Heart right ventricle (tissue), 16 donors: ENCODE measurements at places on chromosomes 3 and 15. TPM values are rescaled to one million over a fixed set of nuclear protein-coding genes. Genes with fewer than 3 reads are reported as not detected.
A peak's percentile ranks its signal among the peaks of the same experiment; 100 is the strongest.

DNA sequence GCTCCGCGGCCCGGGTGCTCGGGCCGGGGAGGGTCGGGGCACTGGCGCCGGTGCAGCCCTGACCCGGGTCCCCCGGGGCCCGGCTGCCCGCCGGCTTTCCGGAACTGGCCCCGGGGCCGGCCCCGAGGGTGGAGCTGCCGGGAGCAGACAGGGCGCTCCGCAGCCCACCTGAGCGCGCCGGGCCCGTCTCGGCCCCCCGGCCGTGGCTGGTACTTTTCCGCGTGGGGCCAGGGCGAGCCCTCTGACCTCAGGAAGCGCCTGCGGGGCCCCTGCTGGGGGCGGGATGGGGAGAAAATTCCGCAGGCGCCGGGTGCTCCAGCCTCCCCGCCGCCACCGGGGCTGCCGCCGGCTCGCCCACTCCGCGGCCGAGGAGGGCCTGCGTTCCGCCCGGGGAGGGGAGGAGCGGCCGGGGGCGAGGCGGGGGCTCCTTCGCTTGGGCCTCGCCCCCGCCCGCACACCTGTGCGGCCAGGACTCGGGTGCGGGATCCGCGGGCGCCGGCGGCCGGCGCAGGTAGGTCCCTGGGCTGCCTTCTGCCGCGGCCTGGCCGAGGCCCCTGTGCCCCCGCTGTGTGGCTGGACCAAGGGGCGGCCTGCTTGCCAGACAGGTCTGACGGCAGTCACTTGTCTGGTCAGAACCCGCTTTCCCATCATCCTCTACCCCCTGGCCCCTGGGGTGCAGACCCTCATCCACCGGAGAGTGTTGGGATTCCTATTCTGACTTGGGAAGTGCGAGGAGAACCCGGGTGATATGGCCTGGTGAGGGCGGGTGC is 3.5 kb downstream of the FURIN start:
- DNase-seq = peak; percentile 48

- no peak for DNase-seq
These were observed 60.7 kb downstream of the ANXA2 start for GRCh38 chr15:60337076-60337475.

DNA sequence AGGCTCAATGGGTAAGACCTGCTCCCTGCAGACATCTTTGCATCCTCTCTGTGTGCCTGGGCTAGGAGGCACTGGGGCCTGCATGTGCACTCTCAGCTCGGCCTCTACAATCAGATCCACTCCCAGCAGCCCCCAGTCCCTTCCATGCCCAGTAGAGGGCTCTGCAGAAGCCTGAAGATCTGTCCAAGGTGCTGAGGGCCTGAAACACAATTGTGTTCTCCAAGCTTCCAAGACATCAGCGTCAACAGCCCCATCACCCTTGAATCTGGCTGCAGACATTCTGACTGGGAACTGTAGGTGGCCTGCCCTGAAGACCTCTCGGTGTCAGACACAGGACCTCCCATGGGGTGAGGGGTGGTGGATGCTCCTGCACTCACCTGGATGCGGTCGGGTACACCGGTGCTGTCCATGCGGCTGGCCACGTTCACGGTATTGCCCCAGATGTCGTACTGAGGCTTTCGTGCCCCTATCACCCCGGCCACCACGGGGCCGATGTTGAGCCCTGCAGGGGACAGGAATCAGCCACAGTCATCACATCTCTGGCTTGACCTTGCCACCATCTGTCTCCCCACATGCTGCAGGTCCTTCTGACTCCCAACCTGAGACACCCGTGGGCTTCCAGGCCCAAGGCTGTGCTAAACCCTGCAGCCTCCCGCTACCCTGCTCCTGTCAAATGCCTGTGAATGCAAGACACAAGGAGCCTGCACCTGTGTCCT is 84.7 kb downstream of the SEC22A start:
- DNase-seq = peak; percentile 44

DNA sequence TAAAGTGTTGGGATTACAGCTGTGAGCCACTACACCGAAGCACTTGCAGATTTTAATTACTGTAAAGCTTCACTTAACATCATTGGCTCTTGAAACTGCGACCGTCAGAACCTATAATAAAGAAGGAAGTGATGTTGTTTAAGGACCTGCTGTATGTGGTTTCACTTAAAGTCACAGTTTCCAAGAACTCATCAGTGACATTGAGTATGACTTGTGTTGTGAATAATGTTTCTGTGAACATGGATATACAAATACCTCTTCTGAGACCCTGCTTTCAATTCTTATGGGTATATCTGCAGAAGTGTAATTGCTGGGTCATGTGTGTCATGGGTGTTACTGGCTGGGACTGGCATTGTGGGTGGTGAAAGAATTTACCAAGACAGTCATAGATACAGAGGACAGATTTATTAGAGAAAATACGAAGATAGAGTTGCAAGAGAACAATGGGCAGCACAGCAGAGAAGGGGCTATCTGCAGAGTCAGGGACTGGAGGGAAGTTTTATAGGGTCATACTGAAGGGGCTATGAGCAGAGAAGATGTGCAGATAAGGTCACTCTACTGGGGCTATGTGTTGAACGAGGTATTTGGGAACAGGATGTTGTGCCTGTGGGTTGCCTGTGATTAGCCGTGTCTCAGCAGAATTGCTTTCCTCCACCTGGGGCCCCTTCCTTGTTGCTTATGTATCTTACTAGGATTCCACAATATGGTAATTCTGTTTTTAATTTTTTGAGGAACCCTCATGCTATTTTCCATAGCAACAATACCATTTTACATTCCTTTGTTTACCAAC is 4.5 kb downstream of the NDUFB5 start:
- DNase-seq = no peak

DNA sequence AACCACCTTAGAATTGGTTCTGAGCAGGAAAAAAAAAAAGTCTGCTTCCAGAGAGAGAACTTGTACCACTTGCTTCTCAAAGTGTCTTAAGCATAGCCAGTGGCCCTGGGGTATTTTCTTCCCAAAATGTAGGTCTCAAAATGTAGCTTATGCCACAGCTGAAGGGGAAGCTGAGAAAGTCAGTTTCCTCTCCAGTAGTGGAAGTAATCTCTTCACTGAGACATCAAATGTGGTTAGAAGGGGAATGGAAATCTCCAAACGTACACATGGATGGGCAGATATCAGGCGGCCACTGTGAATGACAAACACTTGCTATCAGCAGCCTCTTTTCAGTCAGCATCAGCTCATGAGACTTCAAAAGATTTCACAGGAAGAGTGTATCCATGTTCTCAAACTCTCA is 841.2 kb downstream of the TUSC7 start:
- no peak for DNase-seq

DNA sequence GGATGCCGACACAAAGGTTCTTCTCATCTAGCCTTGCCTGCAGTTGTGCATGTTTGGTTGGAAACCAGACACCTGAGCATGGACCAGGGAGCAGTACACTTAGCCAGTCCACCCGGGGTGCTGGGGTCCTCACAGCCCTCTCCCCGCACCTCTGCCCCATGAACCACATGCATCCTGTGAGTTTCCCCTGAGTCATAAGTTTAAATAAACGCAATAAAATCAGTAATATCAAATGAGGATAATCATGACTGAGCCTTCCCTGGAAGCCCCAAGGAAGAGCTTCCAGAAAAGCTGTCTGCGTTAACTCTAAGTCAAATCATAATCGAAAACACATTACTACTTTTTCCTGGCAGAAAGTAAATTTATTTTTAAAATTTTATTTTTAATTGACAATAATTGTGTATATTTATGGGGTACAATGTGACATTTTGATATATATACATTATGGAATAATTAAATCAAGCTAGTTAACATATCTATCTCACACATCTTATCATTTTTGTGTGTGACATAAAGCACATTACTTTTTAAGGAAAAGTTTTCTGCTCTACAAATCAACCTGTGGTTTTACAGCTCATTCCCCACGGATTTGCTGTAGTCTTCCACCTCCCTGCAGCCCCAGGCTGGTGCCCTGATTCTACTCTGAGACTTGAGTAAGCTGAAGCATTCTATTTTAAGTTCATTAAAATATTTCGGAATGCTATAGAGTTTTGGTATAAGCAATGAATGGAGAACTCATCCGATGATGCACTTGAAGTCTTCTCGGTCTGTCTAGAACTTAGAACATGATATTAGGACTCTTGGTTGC is 166.0 kb upstream of the EIF1B start:
- DNase-seq = no peak

- DNase-seq = no peak
These were observed 326.9 kb upstream of the DNAJC19 start for GRCh38 chr3:181316482-181316881.

DNA sequence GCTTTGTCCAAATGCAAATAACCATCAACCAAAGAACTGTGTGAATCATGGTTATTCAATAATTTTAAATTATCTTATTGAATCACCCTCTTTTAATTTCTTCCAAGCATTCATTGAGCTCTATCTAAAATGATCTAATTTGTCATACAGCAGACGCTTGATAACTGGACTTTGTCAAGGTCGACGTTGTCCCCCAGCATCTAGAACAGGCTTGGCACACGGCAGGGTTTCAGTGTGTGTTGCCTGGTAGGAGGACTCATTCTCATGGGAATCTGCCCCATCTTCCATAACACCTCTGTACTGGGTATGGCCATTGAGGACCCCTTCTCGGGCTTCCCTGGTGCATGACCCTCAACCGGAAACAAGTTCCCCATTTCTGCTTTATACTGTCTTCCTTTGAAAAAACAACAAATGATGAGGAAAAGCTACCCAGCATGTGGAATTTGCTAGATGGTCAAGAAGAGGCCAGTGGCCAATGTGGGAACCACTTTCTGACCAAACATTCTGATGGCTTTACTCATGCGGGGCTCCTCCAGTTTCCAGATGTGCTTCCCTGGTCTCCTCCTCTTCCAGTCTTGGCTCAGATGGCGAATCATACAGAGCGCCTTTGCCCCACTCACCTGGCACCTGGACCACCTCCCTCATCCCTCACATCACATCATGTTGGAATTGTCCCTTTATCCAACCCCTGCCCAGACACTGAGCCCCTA is 41.7 kb upstream of the SEC22A start:
- DNase-seq = no peak

DNA sequence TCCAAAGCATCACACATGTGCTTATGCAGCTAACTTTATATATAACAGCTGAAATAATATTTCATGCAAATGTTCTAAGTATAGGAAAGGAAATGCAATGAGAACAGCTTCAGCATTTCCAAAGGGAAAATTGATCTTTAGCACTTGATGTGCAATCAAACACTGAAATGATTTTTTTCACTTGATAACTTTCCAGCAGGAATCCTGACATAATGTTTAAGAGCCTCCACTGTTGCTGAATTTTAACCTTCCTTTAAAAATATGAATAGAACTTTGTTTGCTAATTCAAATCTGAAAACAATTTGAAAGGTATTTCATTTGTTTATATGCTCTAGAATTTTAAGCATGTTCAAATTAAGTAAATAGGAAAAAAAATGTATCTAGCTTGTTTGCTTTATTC is 96.9 kb upstream of the STRIT1 start:
- DNase-seq = no peak

DNA sequence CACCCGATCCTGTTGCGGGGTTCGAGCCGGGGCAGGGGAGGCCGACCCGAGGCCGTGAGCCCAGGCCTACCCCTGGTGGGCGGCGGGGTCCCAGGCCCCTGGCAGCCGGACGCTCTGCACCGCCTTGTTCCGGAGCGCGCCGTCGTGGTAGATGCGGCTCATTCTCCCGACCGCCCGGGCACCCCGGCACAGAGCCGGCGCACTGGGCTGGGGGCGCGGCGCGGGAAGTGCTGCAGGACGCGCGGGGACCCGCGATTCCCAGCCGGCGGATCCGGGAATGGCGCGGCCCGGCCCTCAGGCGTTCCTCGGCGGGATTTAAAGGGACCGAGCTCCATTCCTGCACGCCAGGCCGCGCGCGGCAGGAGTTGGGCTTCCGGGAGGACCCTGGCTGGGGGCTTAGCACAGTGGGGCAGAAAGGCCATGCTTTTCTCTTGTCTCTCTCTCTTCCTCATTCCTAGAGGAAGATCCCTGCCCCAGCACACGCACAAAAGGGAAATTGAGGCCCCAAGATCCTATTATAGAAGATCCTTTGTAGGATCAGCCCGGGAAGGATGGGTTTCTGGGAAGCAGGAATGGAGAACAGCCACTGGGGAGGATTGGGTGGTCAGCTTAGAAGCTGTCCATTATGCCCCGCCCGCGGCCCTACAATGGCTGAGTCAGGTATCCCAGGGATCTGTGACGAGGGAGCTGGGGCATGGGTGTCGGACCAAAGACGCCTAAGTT is at the start of gene ARPIN:
Gene ARPIN (minus strand): TSS at position 279 of the 723 bp plus-strand sequence. CDS start 117 bp downstream, at position 162.
- DNase-seq = peak; percentile 72

GRCh38 chr15:23760024-23760423 is 72.9 kb upstream of the NDN start:
- DNase-seq = no peak

DNA sequence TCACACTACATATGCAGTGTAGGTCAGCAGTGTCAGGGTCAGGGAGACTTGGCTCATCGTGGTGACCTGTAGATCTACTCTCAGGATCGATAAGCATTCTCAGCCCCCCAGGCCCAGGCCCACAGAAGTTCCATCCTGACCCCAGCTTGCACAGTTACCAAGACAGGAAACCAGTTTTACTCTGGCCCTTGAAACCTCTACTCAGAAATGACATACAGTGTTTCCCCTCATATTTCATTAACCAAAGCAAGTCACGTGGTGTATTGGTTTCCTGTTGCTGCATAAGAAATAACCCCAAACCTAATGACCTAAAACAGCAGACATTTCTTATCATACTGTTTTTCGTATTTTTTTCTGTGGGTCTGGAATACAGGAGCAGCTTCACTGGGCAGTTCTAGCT is 242.2 kb downstream of the SLCO3A1 start:
- DNase-seq = no peak

- no peak for DNase-seq
These were observed 21.1 kb upstream of the TNK2 start for GRCh38 chr3:195929452-195929851.

GRCh38 chr3:38992117-38992760 is 59.5 kb downstream of the SCN11A start:
- no peak for DNase-seq

GRCh38 chr3:194687638-194688199 is 2.0 kb downstream of the FAM43A start:
- peak; percentile 62 for DNase-seq

DNA sequence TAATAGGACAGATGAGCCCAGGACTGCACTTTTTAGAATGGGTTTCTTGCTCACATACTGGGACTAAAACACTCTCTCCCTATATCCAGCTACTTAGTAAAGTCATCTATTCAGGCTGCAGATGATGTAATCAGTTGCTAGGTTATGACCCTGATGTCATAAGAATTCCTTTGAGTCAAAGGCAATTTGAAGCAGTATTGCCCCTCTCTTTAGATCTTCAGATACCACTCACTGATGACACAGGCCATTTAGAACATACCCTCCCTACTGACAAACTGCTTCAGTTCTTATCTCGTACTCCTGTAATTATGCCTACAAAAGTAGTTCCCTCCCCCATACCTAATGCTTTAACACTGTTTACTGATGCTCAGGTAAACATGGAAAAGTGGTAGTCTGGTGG is 450.1 kb upstream of the RASGRP1 start:
- DNase-seq = no peak

GRCh38 chr3:194212161-194212844 is 76.4 kb downstream of the HES1 start:
- no peak for DNase-seq

GRCh38 chr3:13364602-13365271 is 55.4 kb downstream of the NUP210 start:
- no peak for DNase-seq

- no peak for DNase-seq
These were observed 1.8 kb downstream of the CD276 start for GRCh38 chr15:73685981-73686380.

The CAND2 gene
- 39.5 TPM for polyA plus RNA-seq

The CDC25A gene
- polyA plus RNA-seq = 0.59 TPM

The CGNL1 gene
- 2.7 TPM for polyA plus RNA-seq

The TRPM1 gene
- not detected for polyA plus RNA-seq

The GPR27 gene
- 0.26 TPM for polyA plus RNA-seq

The SNTN gene
- polyA plus RNA-seq = not detected

The NEK10 gene
- polyA plus RNA-seq = 0.36 TPM

The ECE2 gene
- polyA plus RNA-seq = not detected
